ENCODE measurements at places on chromosomes 3 and 15.

- DNase-seq = no peak
Measured at GRCh38 chr15:90642464-90643300, 74.5 kb upstream of the BLM start.

GRCh38 chr3:10259036-10259435 is 10.8 kb downstream of the TATDN2 start:
- DNase-seq = no peak

- DNase-seq = peak; percentile 15
Measured at GRCh38 chr3:75192146-75192616, 471.9 kb upstream of the FRG2C start.

- no peak for DNase-seq
Measured at GRCh38 chr3:88282528-88283241, 132.9 kb downstream of the C3orf38 start.

DNA sequence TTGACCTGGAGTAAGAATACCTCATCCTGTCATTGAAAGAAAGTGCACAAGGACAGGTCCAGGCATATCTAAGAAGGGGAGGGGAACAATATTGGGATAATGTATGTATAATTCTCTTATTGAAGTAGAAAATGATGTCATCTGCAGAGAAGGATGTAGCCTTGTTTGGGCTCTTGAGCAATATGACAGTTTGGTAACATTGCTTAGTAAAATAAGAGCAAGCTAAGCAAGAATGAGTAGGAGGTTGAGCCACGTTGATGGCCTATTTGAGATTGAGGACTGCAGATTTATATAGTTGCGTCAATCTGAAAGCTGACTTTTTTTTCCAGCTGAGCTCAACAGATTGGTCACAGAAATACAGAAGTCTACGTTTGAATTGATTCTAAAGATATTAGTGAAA is 145.2 kb downstream of the FILIP1L start:
- DNase-seq = no peak

DNA sequence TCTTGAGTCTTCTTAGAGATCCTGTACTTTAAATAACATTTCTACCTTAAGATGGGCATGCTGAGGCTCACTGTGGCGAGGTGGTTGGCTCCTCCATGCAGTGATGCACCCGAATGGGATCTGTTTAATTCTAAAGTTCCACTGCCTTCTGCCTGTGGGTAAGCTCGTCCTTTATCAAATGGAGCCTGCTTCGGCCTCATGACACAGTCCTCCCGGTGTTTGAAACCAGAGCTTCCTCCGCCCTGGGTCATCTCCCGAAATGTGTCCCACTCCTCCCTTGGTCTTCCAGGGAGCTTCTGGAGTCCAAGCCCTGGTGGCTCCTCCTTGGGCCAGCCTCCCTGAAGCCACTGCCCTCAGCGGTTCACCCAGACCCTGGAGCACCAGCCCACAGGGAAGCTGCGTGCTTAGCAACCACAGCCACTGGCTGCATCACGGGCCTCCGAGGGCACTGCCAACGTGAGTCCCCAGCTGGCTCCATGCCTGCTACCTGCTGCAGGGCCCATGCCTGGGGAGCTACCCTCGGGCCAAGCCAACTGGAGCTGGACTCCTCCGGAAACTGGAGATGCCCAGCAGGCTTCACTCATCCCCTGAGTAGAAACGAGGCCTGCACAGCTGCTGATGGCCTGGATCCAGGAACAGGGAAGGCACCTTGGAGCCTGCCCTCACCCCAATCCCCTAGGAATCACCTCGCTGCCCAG is 3.3 kb downstream of the RHCG start:
- no peak for DNase-seq

DNA sequence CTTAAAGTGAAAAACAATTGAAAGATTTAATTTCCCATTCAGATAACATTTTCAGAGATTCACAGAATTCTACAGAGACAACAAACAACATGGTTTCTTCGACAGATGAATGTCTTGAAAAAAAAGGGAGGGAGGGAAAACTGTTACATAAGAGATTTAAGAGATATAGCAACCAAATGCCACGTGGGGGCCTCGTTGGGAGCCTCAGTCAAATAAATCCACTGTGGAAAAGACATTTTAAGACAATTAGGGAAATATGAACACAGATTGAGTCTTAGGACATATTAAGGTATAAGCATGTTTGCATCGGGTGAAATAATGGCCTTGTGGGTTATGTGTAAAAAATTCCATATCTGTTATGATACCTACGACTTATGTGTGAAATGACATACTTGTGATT is 5.0 kb upstream of the PRRT3 start:
- DNase-seq = no peak

DNA sequence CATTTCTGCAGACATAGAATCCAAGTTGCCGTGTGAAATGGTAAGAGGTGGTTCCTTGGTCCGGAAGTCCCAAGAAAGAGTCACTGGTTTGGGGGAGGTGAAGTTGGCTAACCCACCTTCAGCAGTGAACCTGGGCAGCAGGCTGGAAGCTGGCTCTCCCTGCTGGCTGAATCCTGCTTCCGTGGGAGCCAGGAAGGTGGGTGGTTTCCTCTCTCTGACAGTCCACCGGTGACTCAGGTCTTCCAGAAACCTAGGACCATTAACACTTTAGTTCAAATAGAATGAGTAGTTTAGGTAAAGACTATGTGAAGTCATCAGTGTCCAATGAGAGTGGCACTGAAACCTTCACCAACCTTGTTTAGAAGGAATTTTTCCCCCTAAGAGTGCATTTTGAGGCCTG is 87.4 kb upstream of the CACNA2D3 start:
- no peak for DNase-seq

All from large intestine (tissue), 12 donors.